Stimulated activated CD4-positive, alpha-beta T cell treated with anti-CD3 and anti-CD28 coated beads, Interleukin-12 subunit alpha, Interleukin-12 subunit beta, amount 100 ng/mL, for 24 hours (primary cell): ENCODE measurements at places on chromosomes 1 and 21.

DNA sequence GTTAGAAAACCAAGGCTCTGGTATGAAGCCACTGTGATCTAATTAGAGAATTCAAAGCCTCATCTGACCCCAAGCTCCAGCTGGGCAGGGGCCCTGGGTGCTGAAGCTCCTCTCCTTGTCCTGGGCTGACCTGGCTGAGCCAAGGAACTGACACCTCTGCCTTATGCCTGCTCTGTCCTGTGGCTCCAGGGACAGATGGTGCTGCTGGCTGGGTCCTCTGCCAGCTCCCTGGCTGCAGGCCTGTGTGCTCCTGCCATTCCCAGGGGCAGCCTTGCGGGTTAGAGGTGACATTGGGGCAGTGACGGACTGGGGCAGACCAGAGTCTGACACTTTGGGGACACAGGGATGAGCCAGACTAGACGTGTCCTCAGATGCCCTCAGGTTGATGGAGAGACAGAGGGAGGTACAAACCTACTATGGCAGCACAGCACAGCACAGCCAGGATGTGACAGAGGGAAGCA, 11.8 kb downstream of the ACOT11 start:
- DNase-seq = no peak

GRCh38 chr1:231091831-231092301, 51.8 kb upstream of the FAM89A start:
- peak; percentile 20 for DNase-seq

DNA sequence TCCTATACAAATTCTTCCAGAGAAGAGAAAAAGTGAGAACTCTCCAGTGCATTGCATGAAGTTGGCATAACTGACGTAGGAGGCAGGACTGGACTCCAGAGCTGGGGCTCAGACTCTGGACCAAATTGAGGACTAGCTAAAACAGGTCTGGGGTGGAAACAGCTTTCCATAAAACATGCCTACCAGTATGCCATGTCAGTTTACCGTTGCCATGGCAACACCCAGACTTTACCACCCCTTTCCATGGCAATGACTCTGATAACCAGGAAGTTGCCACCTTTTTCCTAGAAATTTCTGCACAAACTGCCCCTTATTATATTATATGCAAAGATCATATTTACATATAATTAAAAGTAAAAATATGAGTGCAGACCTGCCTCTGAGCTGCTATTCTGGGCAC, 8.9 kb upstream of the ZBTB8B start:
- DNase-seq = no peak

GRCh38 chr1:222788402-222789156, 26.3 kb upstream of the DISP1 start:
- no peak for DNase-seq

GRCh38 chr1:154557939-154558719, at the start of gene UBE2Q1:
TSS of gene UBE2Q1 (minus strand) at chr1:154558662. CDS start at chr1:154558553, 109 bp downstream.
- DNase-seq = no peak

DNA sequence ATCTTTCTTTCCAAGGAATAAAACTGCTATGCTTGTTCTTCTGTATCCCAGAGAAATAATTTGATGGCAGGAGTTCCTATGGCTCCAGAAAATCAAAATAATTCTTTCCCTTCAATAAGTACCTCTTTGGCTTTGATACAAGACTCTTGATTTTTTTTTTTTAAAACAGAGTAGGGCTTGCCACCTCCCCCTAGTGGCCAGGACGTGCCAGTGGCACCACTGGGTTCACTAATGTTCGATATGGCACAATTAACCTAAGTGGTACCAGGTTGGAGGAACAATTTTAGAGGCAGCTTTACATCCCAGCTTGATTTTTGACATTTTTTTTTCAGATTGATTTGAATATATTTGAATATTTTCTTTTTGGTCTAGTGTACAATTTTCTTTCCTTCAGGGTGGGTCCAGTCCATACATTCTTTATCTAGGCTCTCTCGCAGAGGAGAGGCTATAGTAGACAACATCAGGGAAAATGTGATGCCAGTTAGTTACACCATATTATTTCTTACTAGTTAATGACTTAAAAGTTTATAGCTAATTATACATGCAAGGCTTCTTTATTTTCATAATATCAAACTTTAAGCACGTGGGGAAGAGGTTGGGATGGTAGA, 330.9 kb downstream of the S1PR1 start:
- DNase-seq = peak; percentile 29

- no peak for DNase-seq
Measured at GRCh38 chr1:85048296-85049064, at the start of gene MCOLN3. TSS of gene MCOLN3 (minus strand) at chr1:85048500. CDS start at chr1:85045360, 3,140 bp downstream.
